HFFc6 (cell line): ENCODE measurements at places on chromosomes 5 and 9. TPM values are rescaled to one million over a fixed set of nuclear protein-coding genes. Genes with fewer than 3 reads are reported as not detected.

- DNase-seq = no peak
Observed at GRCh38 chr5:13944560-13945199, at the start of gene DNAH5. Gene DNAH5, minus strand, starts transcription at chr5:13944688. Its CDS starts 250 bp downstream, at chr5:13944438.

DNA sequence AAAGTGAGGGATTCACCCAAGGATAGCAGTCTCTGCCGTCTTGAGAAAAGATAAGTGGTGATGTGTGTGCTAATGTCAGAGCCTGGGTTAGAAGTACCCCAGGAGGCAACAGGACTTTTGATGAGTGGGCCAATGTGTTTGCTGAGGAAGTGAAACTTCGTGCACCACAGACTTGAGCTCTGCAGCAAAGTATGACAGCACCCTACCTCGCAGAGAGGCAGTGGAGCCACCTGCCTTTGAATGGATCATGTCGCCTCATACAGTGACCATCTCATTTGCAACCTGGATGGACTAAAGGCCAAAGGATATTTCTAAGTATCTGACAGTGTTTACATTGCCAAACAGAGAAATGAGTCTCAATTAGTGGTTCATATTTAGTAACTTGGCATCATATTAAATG, 593.9 kb upstream of the GRAMD2B start:
- DNase-seq = no peak

The CD14 gene
- total RNA-seq = 0.84 to 1.9 TPM (median 0.89 TPM) in 3 replicates

DNA sequence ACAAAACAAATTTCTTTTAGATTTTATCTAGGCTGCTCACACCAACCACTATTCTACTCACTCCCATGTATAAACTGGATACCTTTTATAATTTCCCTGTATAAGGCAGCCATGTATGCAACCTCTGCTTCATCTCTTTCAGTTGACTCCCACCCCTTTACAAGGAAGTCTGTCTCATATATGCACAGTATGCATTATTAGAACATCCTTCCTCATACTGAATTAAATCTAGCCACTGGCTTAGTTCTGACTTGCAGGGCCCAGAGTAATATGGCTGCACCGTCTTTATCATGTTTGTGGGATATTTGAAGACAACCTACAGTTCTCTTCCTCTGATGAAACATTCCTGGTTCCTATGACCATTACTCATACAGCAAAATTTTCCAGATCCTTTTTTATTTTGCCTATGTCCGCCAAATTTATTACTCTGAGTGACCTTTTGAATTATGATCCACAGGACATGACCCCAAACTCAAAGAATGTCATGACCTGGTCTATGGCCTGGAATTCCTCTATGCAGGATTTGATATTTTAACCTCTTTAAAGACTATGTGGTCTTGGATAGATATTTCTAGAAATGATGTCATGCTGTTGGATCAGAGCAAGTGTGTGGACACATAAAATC, 76.6 kb upstream of the ITGA1 start:
- DNase-seq = no peak

DNA sequence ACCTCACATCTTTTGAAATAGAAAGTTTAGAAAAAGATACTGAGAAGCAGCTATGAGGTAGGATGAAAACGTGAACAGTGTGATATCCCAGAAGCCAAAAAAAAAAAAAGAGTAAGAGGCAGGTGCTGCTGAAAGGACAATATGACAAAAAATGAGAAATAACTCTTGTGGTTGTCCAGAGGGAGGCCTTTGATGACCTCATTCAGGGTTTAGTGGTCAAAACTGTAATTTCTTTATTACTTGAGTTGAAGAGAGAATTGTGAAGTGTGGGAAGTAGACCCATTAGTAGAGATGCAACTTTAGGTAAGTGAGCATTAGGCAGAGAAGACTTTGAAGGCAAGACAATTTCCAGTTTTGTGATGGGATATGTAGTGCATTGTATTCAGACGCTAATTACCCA, 1306.3 kb upstream of the ACO1 start:
- DNase-seq = no peak
